ENCODE measurements at places on chromosomes 2 and 18. TPM values are rescaled to one million over a fixed set of nuclear protein-coding genes. Genes with fewer than 3 reads are reported as not detected.

Gene RNF138
- total RNA-seq, result 21.0 TPM

Gene KCNK3
- total RNA-seq, result 14.7 TPM

Gene UGT1A8
- total RNA-seq, result not detected

Gene HNMT
- 82.8 TPM for total RNA-seq

Gene IL1A
- 0.19 TPM for total RNA-seq

Gene CRYGC
- not detected for total RNA-seq

Gene MRPL44
- total RNA-seq, result 11.6 TPM

Gene WNT10A
- not detected for total RNA-seq

Gene SERPINB4
- total RNA-seq, result not detected

Gene KYNU
- 6.8 TPM for total RNA-seq

Gene TRABD2A
- total RNA-seq, result 2.2 TPM

Gene CYRIA
- total RNA-seq, result 12.8 TPM

Gene KCNE4
- 21.5 TPM for total RNA-seq

Gene EXOC6B
- 45.9 TPM for total RNA-seq

Gene LYG2
- not detected for total RNA-seq
